ENCODE measurements at places on chromosomes 12 and 14.

GRCh38 chr14:48788771-48789170 is 797.4 kb downstream of the RPS29 start:
- no peak for DNase-seq

DNA sequence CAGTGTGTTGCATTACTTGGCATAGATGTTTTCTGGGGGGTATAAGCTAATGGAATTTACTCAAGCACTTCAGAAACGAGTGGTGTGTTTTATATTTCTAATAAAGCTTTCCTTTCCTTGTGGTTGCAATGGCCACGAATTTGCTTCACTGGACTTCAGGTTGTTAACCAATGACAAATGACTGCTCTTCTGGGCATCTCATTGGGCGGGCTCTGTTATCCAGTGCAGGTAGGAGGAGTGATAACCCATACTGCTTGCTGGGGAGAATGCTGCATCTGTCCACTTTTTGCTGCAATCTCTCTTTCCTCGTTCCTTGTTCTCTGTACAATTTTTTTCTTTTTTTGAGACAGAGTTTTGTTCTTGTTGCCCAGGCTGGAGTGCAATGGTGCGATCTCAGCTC is 80.0 kb upstream of the RPH3A start:
- DNase-seq: no peak

DNA sequence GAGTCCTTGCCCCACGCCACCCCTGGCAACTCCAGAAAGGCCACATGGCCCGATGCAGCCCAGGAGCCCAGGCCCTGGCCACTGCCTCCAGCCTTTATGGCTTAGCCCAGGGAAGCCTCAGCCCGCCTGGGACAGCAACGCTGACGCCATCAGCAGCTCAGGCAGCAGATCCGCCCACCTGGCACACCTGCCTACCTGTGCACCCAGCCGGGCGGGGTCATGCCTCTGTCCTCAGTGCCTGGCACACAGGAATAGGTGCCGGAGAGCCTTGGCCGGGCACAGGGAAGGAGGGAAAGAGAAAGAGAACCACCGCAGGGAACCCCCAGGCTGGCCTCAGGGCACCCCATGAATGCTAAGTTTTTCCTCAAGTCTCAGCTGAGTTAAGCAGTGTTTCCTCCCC is 21.1 kb downstream of the BEGAIN start:
- no peak for DNase-seq

DNA sequence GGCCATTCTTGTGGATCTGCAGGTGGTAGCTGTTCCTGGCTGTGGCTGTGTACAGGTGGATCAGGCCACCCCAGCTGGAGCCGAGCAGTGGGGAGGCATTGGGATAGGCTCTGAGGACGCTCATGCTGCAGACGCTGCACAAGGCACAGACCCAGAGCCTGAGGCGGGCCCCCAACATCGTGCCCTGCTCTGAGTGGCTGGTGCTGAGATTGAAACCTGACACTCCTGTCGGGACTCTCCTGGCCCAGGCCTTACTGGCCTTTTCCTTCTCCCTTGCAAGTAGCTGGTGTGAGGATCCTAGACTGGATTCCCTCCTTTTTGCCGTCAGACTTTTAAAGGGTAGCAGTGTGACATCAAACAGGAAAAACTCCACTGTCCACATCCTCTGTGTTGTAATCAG is at the start of gene FGF23:
Gene FGF23 (minus strand): TSS at position 308 of the 400 bp plus-strand sequence. CDS start 130 bp downstream, at position 178.
- DNase-seq: no peak

GRCh38 chr12:123388951-123389559 is 5.1 kb downstream of the KMT5A start:
- no peak for DNase-seq

GRCh38 chr12:5684989-5685388 is 253.1 kb downstream of the NTF3 start:
- DNase-seq: no peak

- no peak for DNase-seq
Observed at GRCh38 chr12:131599190-131600159, 111.4 kb upstream of the SFSWAP start.

DNA sequence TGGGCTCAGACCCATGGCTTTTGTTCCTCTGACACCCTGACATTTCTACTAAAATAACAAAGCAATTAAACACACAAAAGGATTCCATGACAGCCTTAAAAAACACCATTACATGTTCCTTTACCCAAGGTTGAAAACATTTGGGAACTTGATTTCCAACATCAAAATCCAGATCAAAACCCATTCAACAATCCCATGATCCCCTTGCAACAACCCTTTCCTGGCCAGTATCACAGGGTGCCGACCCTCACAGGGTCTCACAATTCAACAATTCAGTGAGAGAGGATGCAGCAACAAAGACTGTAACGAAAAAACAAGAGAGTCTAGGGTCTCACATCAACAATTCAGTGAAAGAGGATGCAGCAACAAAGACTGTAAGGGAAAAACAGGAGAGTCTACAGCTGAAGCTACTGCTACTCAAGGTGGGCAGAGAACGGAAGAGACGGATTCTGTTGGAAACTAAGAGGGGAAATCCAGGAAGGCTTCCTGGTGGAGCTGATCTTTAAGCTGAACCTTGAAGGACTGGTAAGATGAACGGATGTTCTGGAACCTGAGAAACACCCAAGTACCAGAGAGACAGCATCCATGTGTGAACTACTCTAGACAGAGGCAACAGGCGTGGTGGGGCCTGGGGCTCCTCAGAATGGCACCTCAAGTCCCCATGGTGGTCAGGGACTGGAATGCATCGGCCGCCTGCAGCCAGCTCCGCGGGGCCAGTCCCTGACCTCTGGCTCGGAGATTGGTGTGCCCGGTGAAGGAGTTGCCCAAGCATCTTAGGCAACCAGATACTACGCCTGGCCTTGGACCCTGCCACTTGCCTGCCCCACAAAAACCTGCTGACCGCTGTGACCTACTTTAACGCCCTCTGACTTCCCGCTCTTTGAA is 22.7 kb upstream of the ZFP36L1 start:
- DNase-seq: no peak

DNA sequence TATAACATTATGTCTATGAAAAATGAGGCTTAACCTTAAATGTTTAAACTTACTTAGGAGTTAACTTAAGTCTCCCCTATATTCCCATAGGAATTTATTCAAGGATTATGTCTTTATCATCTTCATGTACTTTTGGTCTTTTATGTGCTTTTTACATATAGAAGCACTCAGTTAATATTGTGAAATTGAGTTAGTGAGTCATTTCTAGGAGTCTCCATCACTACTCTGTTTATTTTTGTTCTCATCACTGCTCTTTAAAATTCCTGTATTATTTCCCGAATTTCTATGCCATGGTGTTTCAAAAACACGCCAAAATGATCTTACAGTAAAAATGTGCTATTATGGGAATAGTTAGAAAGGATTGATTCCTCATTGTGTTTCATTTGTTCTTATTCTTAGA is 31.6 kb downstream of the TBC1D15 start:
- DNase-seq: no peak

DNA sequence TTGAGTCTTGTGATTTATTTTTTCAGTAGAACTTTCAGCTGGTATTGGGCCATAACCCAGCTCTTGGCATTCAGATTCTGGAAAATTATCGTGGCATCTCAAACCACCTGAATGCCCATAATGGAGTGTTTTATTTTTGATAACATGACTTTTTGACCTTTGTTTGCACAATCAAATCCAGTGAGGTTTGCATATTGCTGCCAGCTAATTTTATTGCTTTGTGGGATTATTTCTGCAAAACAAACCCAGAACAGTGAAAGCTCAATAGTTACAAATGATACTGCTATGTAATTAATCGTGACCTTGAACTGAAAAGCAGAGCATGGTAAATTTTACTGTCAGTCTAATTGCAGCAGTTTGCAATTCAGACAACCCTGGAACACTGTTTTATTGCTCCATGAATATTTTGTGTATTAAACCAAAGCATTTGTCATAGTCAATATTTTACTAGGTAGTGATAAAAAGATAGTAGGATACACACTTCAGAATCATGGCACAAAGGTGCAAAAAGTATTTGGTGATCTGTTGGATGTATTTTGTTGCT is 255.2 kb upstream of the NAV3 start:
- DNase-seq: no peak

GRCh38 chr14:30443368-30444007 is 115.5 kb upstream of the G2E3 start:
- peak; percentile 84 for DNase-seq

DNA sequence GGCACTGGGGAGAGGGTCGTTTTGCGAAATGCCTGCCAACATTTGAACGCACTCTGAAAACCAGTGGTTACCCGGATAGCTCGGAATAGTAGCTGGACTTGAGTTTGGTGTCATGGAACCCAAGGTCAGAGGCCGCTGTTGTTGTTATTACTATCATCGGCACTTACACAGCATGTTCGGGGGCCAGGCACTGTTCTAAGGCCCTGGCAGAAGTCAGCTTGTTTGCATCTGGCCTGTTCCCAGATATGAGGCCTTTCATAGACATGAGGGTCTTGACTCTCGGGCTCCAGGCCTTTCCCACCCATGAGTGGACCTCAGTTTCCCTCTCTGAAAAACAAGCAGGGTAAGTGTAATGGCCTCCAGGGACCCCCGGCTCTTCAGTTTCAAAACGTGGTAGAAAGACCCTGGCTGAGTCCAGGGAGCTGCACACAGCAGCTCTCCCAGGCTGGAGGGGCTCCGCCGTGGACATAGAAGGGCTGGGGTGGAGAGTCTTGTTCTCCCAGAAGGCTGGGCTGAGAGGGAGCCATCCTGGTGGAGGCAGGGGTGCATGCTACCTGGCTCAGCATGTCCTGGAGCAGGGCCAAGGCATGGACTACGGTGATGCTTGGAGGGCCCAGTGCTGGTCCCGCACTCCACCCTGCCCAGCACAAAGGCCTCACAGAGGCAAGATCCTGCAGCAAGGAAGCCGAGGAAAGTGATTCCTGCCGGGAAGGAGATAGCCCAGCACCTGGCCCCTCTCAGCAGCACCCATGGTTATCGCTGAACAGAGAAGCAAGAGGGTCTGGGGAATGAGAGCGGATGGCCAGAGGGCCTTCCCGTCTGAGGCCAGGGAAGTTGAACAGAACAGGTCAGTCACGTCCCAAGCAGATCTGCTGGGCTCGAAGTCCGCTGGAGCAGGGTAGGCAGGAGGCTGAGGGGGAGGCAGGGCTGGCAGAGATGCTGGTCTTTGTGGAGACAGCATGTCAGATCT is 63.5 kb upstream of the C14orf180 start:
- no peak for DNase-seq

DNA sequence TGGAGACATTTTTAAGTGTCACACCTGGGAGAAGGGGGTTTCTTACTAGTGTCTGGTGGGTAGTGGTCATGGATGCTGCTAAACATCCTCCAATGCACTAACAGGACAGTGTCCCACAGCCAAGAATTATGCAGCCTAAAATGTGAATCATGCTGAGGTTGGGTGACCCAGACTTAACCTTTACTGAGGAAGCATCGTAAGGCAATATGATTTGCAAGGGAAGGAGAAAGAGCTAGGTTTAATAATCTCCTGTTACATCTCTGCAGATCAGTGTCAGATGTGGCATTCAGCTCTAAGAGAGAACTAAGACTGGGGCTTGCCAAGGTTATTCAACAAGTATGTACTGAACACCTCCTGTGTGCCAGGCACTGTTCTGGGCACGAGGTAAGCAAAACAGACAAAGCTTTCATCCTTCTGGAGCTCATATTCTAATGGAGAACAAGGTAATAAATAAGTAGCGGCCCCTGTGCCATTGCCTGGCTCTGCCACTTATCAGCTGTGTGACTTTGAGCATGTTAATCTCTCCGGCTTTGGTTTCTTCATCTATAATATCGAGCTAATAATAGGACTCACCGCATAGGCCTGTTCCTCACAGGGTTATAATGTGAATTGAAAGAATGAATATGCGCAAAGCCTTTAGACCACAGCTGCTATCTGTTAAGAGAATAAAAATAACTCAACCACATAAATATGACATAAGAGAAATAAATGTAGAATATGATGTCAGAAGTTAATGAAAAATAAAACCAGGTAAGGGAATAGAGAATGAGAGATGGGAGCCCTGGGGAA is 13.5 kb upstream of the GOLGA5 start:
- DNase-seq: no peak

DNA sequence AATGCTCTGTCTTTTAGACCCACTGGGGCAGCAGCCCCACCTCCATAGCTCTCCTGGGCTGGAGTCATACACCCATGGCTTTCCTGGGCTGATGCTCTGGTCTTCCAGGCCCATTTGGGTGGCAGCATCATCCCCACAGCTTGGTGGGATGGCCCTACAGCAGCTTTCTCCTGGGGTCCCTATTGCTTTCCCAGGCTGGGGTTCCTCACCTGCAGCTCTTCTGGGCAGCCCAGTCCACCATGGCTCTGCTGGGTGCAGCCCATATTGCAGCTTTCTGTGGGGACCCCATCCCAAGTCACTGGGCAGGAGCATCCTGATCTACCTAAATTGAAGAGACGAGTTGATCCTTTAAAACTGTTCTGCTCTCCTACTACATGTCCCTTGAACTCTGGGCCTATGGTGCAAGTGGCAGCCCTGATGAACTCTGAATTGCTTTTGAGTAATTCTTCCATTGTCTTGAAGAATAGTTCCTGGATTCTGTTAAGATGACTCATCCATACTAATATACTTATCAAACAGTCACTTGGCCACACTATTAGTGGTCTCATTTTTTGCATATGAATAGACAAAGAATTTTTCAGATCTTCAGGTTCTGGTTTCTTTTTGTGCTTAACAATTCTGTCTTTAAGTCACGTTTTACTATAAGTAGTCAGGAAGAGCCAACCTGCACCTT is 390.1 kb downstream of the DPF3 start:
- DNase-seq: no peak
